Neural progenitor cell (in vitro differentiated cells): ENCODE measurements at places on chromosomes 12 and 14. TPM values are rescaled to one million over a fixed set of nuclear protein-coding genes. Genes with fewer than 3 reads are reported as not detected.

The TMPRSS12 gene
- not detected in 2 replicates for total RNA-seq

The CD69 gene
- total RNA-seq: not detected in 2 replicates

The CRIP1 gene
- 2.6 TPM in 1 of 2 replicates, not detected in the other for total RNA-seq

The KRT6B gene
- not detected in 2 replicates for total RNA-seq

The NEUROD4 gene
- total RNA-seq: 0.62 and 1.8 TPM in 2 replicates

The BDKRB2 gene
- total RNA-seq: 0.37 TPM in 2 replicates

- DNase-seq: no peak
- H3K4me3 ChIP-seq: no peak overlapping the region
- no peaks in the 10 kb centered on the region for H3K27me3 ChIP-seq
- H3K4me1 ChIP-seq: no peaks in the 10 kb centered on the region
Observed at GRCh38 chr12:118359541-118359915, 13.2 kb downstream of the TAOK3 start.

- H3K36me3 ChIP-seq: no peaks in the 10 kb centered on the region
- H3K4me1 ChIP-seq: peaks cover 30% of the 10 kb centered on the region
- DNase-seq: no peak
- no peaks in the 10 kb centered on the region for H3K27me3 ChIP-seq
- no peak overlapping the region for H3K27ac ChIP-seq
Observed at GRCh38 chr12:89225401-89225800, 126.9 kb downstream of the DUSP6 start.

GRCh38 chr14:75059642-75060041 is 4.2 kb downstream of the ACYP1 start:
- no peak for DNase-seq
- peaks cover 8% of the 10 kb centered on the region for H3K4me1 ChIP-seq
- no peak overlapping the region for H3K4me3 ChIP-seq
- H3K27me3 ChIP-seq: no peaks in the 10 kb centered on the region
- no peak overlapping the region for H3K27ac ChIP-seq
- H3K36me3 ChIP-seq: peaks cover 7% of the 10 kb centered on the region

- H3K27me3 ChIP-seq: no peaks in the 10 kb centered on the region
- H3K4me1 ChIP-seq: no peaks in the 10 kb centered on the region
- no peak overlapping the region for H3K4me3 ChIP-seq
- no peak for DNase-seq
- no peak overlapping the region for H3K27ac ChIP-seq
Observed at GRCh38 chr14:60573943-60574495, 65.1 kb downstream of the SIX6 start.

DNA sequence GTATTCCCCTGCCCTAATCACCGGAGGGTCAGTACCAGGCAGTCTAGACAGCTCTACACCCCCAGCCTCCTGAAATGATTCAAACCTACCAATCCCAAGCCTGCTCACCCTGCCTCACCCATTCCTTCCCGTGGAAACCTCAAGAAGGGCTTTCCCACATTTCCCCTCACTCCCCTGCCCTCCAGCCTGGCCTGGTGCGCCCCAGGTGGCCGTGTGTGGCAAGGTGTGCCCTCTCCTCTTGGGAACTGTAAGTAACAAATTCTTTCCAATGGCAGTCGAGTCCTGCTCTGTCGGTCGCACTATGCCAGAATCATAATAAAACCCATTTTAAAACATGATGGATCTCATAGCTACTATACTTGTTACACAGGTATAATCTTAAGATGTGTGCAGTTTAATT is 13.9 kb upstream of the DEGS2 start:
- H3K4me3 ChIP-seq: no peak overlapping the region
- H3K4me1 ChIP-seq: no peaks in the 10 kb centered on the region
- no peaks in the 10 kb centered on the region for H3K36me3 ChIP-seq
- no peaks in the 10 kb centered on the region for H3K27me3 ChIP-seq

DNA sequence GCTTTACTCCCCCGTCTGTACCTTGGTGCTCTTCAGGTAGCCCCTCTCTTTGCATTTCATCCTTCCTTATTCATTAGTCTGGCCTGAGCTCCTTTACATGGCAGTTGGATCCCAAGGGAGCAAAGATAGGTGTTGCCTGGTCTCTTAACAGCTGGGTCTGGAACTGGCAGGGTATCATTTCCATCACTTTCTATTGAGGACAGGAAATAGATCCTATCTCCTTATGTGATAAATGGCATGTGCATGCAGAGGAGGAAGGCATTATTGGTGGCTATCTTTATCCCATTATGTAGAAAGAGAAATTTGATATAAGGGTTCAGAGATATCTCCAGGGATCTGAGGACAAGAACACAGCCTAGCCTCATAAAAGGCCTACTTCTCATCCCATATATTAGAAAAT is 54.6 kb upstream of the OAS1 start:
- H3K4me3 ChIP-seq: no peak overlapping the region
- peaks cover 8% of the 10 kb centered on the region for H3K4me1 ChIP-seq
- H3K36me3 ChIP-seq: no peaks in the 10 kb centered on the region

DNA sequence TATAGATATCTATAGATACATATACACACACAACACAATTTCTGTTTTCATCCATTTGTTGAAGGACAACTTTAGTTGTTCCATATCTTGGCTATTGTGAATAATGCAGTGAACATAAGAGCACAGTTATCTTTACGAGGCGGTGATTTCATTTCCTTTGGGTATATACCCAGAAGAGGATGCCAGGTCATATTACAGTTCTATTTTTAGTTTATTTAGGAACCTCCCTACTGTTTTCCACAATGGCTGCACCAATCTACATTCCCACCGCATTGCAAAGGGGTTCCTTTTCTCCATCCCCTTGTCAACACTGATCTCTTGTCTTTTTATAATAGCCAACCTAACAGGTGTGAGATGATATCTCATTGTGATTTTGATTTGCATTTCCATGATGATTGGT is 143.4 kb upstream of the ARHGAP5 start:
- H3K4me3 ChIP-seq: no peak overlapping the region
- H3K36me3 ChIP-seq: no peaks in the 10 kb centered on the region
- peaks cover 26% of the 10 kb centered on the region for H3K4me1 ChIP-seq
- H3K27ac ChIP-seq: no peak overlapping the region
- no peaks in the 10 kb centered on the region for H3K27me3 ChIP-seq

- no peak for DNase-seq
- no peaks in the 10 kb centered on the region for H3K27me3 ChIP-seq
- no peak overlapping the region for H3K27ac ChIP-seq
- H3K4me1 ChIP-seq: no peaks in the 10 kb centered on the region
Observed at GRCh38 chr12:101485021-101485420, 9.9 kb downstream of the SPIC start.
